ENCODE measurements at places on chromosomes 5 and 9. TPM values are rescaled to one million over a fixed set of nuclear protein-coding genes. Genes with fewer than 3 reads are reported as not detected.

DNA sequence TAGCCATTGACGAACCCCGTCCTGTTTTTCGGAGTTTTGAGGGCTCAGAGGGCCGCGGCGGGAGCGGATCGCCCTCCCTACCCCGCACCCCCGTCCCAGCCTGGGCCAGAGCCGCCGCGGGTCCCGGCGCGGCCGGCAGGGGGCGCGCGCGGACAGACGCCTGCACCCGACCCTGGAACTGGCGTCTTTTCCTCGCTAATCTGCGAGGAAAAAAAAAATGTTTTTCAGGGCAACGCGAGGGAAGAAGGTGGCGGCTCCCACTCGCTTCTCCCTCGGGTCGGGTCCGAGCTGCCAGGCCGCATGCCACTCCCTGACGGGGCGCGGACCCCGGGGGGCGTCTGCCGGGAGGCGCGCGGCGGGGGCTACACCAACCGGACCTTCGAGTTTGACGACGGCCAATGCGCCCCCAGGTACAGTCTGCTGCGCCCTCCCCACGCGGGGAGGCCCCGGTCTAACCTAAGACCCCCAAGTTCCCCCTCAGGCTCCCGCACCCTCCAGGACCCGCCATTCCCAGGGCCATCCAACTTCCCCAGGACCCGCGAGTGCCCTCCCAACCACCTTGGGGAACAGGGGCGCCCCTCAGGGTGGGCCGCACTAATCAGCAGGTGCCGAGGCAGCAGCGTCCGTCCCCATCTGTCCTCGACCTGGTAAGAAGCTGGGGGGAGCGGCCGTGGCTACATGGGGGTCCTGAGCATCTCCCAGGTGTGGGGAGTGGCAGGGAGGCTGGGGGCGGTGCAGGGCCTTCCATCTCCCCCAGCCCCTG lies at the start of gene KCNT1:
KCNT1 (plus strand) TSS at position 227 of the 763 bp plus-strand sequence; CDS start at position 301, 74 bp downstream.
- no peak within 1 kb of the TSS for H3K4me3 ChIP-seq
- H3K27ac ChIP-seq = no peak within 1 kb of the TSS
- no peaks in the 10 kb centered on the region for H3K4me1 ChIP-seq
- peak; percentile 35 for DNase-seq

DNA sequence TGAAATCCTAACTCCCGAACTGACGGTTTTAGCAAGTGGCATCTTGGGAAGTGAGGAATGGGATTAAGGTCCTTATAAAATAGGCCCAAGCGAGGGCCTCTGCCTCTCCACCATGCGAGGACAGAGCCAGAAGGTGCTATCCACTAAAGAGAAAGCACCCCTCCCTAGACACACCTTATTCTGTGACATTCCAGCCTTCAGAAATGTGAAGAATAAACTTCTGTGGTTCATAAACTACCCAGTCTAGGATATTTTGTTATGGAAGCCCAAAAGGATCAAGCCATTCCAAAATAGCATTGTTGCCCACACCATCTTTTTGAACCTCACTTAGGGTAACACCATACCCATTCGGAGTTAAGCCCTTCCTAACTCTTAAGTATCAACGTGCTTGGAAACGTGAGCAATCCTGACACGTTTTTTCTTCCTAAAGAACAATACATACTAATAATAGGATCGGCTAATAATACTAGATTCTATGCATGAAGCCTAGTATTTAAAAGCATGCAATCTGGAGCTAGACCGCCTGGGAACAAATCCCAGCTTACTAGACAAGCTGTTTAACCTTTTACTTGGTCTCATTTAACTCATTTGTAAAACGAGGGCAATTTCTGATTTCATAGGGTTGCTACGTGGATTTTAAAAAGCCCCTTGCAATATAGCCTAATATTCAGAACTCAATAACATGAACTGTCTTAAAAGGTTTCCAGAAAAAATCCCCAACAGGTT lies 1.1 kb upstream of the SMC2 start:
- DNase-seq = peak; percentile 27
- peaks cover 8% of the 10 kb centered on the region for H3K4me1 ChIP-seq
- peak overlapping the region; percentile 90 for H3K27ac ChIP-seq
- H3K36me3 ChIP-seq = no peaks in the 10 kb centered on the region
- peak overlapping the region; percentile 56 for H3K4me3 ChIP-seq

DNA sequence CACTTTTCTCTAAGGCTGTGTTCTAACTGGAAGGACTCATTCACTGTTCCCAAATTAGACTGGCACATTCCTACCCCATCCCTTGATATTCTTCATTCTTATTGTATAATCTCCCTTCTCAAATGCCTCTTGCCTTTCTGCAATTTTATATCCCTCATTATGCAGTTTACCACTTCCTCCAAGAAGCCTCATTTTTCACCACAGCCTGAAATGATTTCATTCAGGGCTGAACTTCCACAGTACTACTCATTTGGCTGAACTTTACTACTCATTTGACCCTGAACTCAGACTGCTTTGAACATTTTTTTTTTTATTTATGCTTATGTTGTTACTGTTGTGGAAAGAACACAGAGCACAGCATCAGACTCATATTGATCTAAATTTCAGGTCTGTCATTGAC lies 32.7 kb downstream of the GRIA1 start:
- no peaks in the 10 kb centered on the region for H3K4me1 ChIP-seq
- H3K36me3 ChIP-seq = no peaks in the 10 kb centered on the region
- no peak overlapping the region for H3K4me3 ChIP-seq

DNA sequence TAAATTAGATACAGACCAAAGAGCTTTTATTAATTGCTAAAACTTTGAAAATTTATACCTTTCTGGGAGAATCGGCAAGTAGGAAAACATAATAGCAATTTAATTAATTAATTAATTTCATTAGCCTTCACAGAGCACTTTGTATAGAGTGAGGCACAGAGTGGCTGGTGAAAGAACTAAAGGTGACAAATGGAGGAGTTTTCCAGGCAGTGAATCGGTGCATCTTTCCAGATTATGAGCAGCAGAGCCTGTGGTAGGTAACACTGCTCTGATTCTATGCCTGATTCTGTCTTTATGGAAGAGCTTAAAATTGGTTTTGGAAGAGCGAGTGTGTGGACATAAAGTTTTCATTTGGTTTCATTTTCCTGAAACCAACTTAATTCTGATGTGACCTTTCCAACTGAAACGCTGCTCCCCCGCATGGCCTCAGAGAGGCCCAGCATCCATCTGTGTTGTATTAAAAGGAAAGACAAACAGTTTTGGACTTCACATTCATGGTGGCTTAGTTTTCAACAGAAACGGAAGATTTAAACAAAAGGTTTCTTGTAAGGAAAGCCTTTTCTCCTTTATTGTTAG lies 188.9 kb upstream of the RPS23 start:
- no peaks in the 10 kb centered on the region for H3K27me3 ChIP-seq
- H3K36me3 ChIP-seq = no peaks in the 10 kb centered on the region
- H3K4me1 ChIP-seq = no peaks in the 10 kb centered on the region
- H3K4me3 ChIP-seq = no peak overlapping the region
- H3K27ac ChIP-seq = no peak overlapping the region
- no peak for DNase-seq

DNA sequence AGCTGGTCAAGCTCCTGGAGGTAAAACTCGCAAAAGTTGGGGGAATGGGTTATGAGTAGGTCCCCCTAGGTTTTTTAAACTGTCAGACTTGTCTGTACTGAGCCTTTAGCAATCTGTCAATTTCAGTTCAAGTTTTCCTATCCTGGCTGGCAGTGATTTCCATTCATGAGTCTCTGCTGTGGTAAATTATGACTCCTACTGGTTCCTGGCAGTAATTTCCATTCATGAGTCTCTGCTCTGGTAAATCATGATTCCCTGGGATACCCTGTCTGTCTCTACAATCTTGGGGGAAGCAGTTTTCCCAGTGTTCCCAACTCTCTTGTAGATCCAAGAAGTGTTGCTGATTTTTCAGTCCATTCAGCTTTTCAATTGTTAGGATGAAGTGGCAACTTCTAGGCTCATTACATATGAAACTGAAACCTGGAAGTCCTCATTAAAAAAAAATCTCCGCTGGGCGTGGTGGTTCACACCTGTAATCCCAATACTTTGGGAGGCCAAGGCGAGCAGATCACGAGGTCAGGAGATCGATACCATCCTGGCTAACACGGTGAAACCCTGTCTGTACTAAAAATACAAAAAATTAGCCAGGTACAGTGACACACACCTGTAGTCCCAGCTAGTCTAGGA lies 91.3 kb upstream of the GPBP1 start:
- no peaks in the 10 kb centered on the region for H3K36me3 ChIP-seq
- no peak for DNase-seq
- no peaks in the 10 kb centered on the region for H3K4me1 ChIP-seq
- H3K27ac ChIP-seq = no peak overlapping the region
- no peak overlapping the region for H3K4me3 ChIP-seq

DNA sequence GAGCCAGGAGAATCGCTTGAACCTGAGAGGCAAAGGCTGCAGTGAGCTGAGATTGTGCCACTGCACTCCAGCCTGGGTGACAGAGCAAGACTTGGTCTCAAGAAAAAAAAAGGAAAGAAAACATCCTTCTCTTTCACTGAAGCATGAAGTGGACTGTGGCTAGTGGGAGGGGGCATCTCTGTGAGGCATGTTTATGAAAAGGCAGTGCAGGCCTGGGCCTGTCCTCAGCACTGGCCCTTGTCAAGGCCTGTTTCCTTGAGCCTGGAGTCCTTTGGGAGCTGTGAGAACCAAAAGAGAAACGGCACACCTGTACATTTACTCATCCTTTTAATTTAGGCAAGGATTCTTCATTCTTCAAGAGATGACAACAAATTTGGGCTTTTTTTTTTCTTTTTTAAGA lies 18.3 kb upstream of the FUBP3 start:
- H3K4me3 ChIP-seq = no peak overlapping the region
- no peak for DNase-seq
- no peaks in the 10 kb centered on the region for H3K36me3 ChIP-seq
- H3K27me3 ChIP-seq = no peaks in the 10 kb centered on the region
- H3K27ac ChIP-seq = no peak overlapping the region

DNA sequence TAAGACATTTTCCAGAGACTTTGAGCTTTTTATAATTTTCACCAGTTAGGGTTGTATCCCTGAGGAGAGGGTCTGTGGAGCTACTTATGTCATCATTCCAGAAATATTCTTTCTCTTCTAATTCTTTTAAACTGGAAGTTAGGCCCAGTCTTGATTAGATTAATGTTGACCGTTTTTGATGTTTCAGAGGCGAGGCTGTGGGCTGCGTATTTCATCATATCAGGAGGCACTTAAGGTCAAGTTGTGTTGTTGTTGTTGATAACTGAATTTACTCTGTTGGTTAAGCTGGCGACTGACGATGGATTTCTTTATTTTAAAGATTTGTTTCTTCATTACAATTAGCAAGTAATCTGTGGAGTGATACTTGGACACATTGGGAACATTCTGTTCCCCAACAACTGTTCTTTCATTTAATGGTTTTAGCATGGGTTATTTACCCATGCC lies 20.1 kb downstream of the IPO11 start:
- no peak for DNase-seq
- H3K4me1 ChIP-seq = no peaks in the 10 kb centered on the region
- H3K27me3 ChIP-seq = no peaks in the 10 kb centered on the region

- no peaks in the 10 kb centered on the region for H3K36me3 ChIP-seq
- no peak for DNase-seq
- H3K27me3 ChIP-seq = no peaks in the 10 kb centered on the region
- H3K4me3 ChIP-seq = no peak overlapping the region
These were observed 37.3 kb downstream of the MACIR start for GRCh38 chr5:103295871-103296270.

DNA sequence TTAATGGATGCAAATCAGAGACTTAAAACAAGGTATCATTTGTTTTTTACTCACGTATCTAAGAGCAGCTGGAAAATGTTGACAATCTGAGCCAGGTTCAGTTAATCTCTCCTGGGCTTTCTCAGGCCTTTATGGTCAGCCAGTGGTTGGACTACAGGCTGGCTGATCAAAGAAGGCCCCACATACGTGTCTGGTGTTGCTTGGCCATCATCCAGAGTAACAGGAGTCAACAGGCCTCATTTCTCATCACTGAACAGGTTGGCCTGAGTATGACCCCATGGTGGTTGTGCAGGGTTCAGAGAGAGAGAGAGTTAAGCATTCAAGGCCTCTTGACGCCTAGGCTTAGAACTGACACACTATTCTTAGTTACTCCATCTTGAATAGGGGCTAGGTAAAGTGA lies 97.0 kb upstream of the VLDLR start:
- H3K36me3 ChIP-seq = no peaks in the 10 kb centered on the region
- H3K27me3 ChIP-seq = no peaks in the 10 kb centered on the region
- no peak overlapping the region for H3K27ac ChIP-seq
- no peaks in the 10 kb centered on the region for H3K4me1 ChIP-seq
- no peak overlapping the region for H3K4me3 ChIP-seq

DNA sequence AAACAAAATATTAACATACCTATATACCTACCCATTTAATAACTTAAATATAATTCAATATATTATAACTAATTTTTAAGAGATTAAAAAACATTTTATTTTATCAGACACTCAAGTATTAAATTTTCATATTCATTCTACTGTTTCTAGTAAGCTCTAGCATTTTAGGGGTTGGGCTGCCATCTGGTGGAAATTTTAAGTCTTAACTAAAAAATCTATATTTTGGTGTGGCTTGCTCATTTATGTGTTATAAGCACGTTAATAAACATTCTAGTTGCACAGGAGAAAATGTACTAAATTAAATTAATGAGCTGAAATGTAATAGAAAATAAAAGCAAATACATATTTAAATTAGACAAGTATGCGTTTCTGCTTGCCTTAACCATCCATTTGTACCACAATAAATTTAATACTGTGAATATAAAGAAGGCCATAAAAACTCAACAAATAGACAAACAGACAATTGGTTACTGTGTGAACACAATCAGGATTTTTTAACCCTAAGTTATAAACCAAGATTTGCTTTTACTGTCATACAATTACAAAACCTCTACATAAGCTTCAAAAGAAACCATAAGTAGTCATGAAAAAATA lies 1728.3 kb upstream of the CDH9 start:
- no peaks in the 10 kb centered on the region for H3K36me3 ChIP-seq
- no peaks in the 10 kb centered on the region for H3K27me3 ChIP-seq
- no peaks in the 10 kb centered on the region for H3K4me1 ChIP-seq
- no peak overlapping the region for H3K4me3 ChIP-seq
- no peak for DNase-seq

DNA sequence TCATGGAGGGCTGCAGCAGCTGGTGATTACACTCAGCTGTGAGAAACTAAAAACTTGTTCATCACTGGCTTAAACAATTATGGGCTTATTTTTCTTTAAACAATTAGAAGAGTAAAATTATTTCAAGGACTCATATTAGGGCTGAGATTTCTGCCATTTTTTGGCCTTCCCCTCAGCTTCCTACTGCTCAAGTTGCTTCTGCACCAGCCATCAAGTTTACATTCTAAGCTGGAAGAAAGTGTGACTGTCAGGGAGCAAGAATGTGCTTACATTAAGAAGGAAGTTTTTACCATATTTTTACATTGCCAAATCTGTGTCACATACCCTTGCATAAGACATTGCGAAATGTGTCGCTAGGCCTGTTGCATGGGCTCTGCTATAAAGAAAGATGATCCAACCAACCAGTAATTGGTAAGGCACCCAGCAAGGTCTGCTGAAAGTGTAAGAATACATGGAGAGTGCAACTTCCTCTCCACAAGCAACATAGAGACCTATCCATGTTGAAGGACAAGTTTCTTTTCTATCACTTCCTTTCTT lies 260.3 kb upstream of the CDH10 start:
- H3K27ac ChIP-seq = no peak overlapping the region
- H3K36me3 ChIP-seq = no peaks in the 10 kb centered on the region
- DNase-seq = no peak
- no peak overlapping the region for H3K4me3 ChIP-seq
- H3K27me3 ChIP-seq = no peaks in the 10 kb centered on the region
- no peaks in the 10 kb centered on the region for H3K4me1 ChIP-seq

CARTPT gene
- total RNA-seq = 0.67 TPM

SH3PXD2B gene
- total RNA-seq = 13.2 TPM

STK32A gene
- 0.10 TPM for total RNA-seq

DMRTA1 gene
- total RNA-seq = 1.6 TPM

PCAT7 gene
- total RNA-seq = 2.1 TPM

Measured in colonic mucosa (tissue), 4 donors.